Endothelial cell (in vitro differentiated cells): ENCODE measurements at places on chromosomes 12 and 14. TPM values are rescaled to one million over a fixed set of nuclear protein-coding genes. Genes with fewer than 3 reads are reported as not detected.

GRCh38 chr12:50401500-50402081, 906 bp downstream of the LARP4 start:
- DNase-seq = no peak

GRCh38 chr12:26017484-26018211, 59.2 kb downstream of the RASSF8 start:
- peak; percentile 52 for DNase-seq

DNA sequence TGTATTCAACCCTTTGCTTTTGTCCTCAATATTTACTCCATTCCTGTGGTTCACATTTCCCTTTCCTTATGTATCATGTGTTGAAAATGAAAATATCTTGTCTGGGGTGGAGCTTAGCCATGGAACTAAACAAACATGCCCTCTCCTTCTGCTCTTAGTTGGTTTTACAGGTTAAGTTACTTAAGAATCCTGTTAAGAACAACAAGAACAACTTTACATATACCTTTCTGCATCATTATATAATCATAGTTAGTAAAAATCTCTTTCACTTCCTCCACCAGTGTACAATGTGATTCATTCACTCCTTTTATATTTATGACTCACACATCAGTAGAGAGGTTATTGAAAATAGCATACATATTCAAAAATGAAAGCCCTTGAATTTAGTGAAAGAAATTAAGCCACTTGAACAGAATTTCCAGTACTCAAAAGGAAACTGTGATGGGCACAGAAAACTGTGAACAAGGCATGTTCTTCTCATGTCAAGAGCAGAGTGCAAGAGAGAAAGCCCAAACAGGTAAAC, 307.7 kb downstream of the CCDC91 start:
- no peak for DNase-seq

The ANKS1B gene
- total RNA-seq = 2.6 TPM

DNA sequence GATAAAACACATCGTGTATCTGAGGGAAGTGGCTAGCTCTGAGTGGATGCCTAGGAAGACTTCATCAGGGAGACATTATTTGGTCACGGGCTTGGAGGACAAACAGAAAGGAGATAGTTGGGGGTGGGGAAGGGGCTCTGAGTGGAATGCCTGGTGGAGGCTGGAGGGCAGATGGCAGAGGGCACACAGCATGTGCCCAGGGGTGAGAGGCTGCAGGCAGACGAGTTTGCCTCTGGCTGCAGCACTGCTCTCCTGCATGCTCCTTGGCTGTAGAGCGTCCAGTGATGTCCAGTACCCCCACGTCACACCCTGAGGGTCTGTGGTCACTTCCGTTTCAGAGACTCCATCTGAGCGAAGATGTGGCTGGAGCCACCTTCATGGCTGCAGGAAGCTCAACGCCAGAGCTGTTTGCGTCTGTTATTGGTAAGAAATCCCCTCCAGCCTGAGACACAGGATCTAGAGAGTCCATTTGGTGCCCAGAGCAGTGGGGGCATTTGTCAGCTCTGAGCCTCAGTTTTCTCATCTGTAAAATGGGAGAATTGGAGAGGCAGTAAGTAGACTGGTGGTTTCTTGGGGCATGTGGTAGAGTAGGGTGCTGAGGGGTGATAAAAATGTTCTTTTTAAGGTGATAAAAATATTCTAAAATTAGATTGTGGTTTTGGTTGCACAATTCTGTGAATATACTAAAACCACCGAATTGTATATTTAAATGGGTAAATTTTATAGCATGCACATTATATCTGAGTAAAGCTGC, 71.7 kb upstream of the RIN3 start:
- DNase-seq = no peak
